T-helper 2 cell treated with Interferon-gamma antibody and Interleukin-4, amounts not matched to agents 100 ng/mL and 5 ng/mL, for 36 hours (primary cell): ENCODE measurements at places on chromosomes 5 and 9. TPM values are rescaled to one million over a fixed set of nuclear protein-coding genes. Genes with fewer than 3 reads are reported as not detected.

Gene CCDC152
- 6.3 TPM in 2 replicates for total RNA-seq

Gene F12
- total RNA-seq = 1.2 and 1.9 TPM in 2 replicates

Gene FCN1
- total RNA-seq = not detected in 2 replicates

Gene STC2
- 9.5 and 10.5 TPM in 2 replicates for total RNA-seq

Gene BTNL8
- total RNA-seq = not detected in 2 replicates

Gene ADRB2
- 0.34 and 0.70 TPM in 2 replicates for total RNA-seq

Gene GNPDA1
- 30.0 and 33.1 TPM in 2 replicates for total RNA-seq

Gene PAEP
- not detected in 2 replicates for total RNA-seq

Gene GPR150
- total RNA-seq = 0.30 and 0.48 TPM in 2 replicates

Gene LPAR1
- not detected in 2 replicates for total RNA-seq

Gene AQP7
- 0.48 and 0.66 TPM in 2 replicates for total RNA-seq

Gene ADAMTSL2
- total RNA-seq = not detected in 2 replicates

Gene OR1J1
- total RNA-seq = not detected in 2 replicates

Gene C7
- not detected in 2 replicates for total RNA-seq

Gene KLF9
- total RNA-seq = 9.9 and 10.2 TPM in 2 replicates

Gene MSH3
- 20.8 and 22.4 TPM in 2 replicates for total RNA-seq

Gene SPATA31A3
- total RNA-seq = not detected in 2 replicates

Gene ZNF354C
- 3.7 TPM in 2 replicates for total RNA-seq

Gene PCDHB12
- not detected in 2 replicates for total RNA-seq

Gene C5orf58
- total RNA-seq = not detected in 2 replicates

Gene DBH
- total RNA-seq = not detected in 2 replicates

Gene ANKRD33B
- 5.7 TPM in 2 replicates for total RNA-seq

Gene BAAT
- total RNA-seq = not detected in 2 replicates

Gene TMEM167A
- total RNA-seq = 66.9 and 74.1 TPM in 2 replicates

Gene ADAMTS2
- total RNA-seq = not detected in 2 replicates

Gene FAM78A
- total RNA-seq = 99.3 and 101 TPM in 2 replicates

Gene PARP8
- 62.9 and 66.3 TPM in 2 replicates for total RNA-seq

Gene SEC61B
- 160 and 162 TPM in 2 replicates for total RNA-seq

Gene CARD9
- total RNA-seq = 3.8 TPM in 2 replicates

Gene ANKRD31
- 0.16 and 0.18 TPM in 2 replicates for total RNA-seq

Gene SLF1
- total RNA-seq = 15.1 and 18.2 TPM in 2 replicates

Gene TTLL11
- 2.3 and 2.7 TPM in 2 replicates for total RNA-seq

Gene F2RL1
- total RNA-seq = 0.07 and 0.25 TPM in 2 replicates

Gene LCP2
- 380 and 381 TPM in 2 replicates for total RNA-seq

Gene PFN3
- total RNA-seq = not detected in 2 replicates

Gene ESM1
- 0.20 and 0.48 TPM in 2 replicates for total RNA-seq

Gene ZBTB6
- total RNA-seq = 10.8 and 11.9 TPM in 2 replicates

Gene KIF27
- 2.5 and 2.7 TPM in 2 replicates for total RNA-seq

Gene OR1J2
- total RNA-seq = not detected in 2 replicates

Gene NTNG2
- total RNA-seq = 4.5 and 5.2 TPM in 2 replicates

Gene SPINK13
- not detected in 2 replicates for total RNA-seq

Gene SNCAIP
- not detected in 2 replicates for total RNA-seq

Gene CD180
- 0.27 and 0.55 TPM in 2 replicates for total RNA-seq

Gene RPL7A
- total RNA-seq = 2,139 and 2,222 TPM in 2 replicates

Gene CDKN2B
- 3.5 and 4.0 TPM in 2 replicates for total RNA-seq

Gene ARSI
- total RNA-seq = not detected in 2 replicates

Gene PCDHGB3
- total RNA-seq = 0.59 and 0.93 TPM in 2 replicates
